ENCODE measurements at places on chromosomes 7 and 10.

DNA sequence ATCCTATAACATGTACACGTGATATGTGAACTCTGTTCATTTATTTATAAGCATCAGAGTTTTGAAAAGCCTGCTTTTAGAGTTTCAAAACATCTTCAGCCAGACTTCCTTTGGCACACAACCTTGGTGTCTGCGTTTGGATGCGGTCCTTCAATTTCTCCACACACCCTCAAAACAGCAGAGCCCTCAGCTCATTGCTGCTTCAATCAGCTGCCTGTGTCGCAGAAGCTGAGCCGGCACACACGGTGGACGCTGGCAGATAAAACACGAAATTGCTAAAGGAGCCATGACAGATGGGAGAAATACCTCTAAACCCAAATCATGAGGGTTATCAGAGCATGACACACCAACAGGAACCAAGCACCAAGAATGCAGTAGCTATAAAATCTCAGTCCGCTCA lies 396.4 kb upstream of the AKR1E2 start:
- no peak for DNase-seq

- no peak for DNase-seq
Observed at GRCh38 chr7:7595451-7595850, 28.8 kb downstream of the MIOS start.

DNA sequence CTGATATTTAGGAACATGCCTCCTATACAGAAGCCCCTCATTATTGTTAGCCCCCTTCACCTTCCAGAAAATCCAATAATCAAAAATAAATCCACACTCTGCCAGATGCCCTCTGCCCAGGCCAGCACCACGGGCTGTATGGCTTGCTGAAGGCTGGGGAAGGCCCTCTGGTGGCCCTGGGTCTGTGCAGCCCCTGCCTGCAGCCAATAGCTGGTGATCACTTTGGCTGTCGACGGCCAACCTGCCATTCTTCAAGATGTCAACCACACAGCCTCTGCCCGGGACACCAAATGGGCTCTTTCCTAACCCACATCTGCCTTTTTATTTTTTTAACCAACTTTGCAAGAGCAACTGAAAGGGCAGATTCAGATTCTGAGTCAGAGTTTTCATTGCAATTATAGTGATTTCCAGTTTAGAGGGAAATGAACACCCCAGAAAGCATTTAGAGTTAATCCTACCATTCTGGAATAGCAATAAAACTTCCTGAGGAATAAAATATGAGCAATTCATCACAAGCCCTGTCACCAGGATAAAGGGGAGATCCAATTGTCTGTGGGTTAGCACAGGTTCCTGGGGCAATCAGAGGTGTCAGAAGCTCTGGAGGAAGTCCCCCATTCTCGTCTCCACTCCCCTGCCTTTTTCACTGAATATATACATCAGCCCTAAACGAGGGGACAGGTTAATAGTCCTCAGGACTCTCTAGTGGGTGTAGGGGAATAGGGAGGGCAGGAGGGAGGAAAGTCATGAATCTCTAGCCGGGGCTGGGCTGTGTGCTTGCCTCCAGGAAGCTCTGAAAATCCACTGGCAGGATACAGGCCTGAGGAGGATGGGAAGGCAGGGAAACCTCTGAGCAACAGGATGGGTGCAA lies 211.3 kb downstream of the GRID1 start:
- DNase-seq: no peak

DNA sequence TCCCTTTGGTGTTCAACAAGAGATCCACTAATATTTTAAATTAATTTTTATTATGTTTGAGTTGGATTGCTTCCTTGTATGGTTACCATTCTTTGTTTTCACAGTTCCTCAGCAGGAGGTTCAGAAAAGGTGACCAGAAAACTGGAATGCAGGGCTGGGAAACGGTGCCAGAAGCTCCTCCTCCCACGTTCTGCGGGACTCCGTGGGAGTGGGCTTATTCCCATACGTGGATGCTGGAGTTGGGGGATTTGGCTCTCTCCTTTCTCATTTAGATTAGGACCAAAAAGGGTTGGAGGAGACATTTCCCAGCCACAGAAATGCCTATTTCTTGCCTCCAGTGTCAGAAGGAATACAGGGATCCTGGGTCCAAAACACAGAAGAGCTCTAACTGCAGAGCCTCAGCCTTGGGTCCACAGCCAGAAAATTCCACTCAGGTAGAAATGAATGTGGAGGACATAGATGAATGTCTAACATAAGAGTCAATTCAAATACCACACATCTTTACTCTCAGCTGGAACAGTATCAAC lies 56.0 kb downstream of the SORBS1 start:
- no peak for DNase-seq

- DNase-seq: no peak
Observed at GRCh38 chr7:139635526-139636302, 112.2 kb downstream of the CLEC2L start.

DNA sequence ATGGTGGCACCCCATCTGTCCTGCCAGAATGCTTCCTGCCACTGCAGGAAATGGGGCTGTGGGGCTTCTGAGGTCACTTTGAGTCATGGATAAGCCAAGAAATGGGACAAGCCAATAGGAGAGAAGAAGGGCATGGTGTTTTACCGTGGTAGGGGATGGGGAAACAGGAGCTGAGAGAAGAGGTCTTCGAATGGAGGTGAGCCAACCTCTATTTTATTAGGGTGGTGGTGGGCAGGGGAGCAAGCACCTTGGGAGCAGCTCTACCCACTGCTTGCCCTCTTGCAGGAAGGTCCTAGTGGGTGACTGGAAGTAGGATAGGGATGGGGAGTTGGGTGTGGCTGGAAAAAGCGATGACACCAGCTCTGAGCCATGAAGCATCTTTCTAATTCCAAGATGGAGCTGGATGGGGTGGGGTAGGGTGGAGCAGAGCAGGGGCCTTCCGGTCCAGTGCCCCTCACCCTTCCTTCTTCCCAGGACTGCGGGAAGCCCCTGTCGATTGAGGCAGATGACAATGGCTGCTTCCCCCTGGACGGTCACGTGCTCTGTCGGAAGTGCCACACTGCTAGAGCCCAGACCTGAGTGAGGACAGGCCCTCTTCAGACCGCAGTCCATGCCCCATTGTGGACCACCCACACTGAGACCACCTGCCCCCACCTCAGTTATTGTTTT lies 9.1 kb downstream of the ZYX start:
- no peak for DNase-seq

GRCh38 chr7:28954946-28955345 lies 3.2 kb downstream of the TRIL start:
- no peak for DNase-seq

DNA sequence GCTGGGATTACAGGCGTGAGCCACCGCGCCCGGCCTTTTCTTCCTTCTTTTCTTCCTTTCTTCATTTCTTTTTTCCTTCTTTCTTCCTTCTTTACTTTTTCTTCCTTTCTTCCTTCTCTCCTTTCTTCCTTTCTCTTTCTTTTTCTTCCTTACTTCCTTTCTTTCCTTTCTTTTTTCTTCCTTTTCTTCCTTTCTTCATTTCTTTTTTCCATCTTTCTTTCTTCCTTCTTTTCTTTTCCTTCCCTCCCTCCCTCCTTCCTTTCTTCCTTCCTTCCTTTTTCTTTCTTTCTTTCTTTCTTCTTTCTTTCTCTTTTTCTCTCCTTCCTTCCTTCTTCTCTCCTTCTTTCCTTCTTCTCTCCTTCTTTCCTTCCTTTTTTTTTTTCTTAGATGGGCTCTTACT lies 47.0 kb upstream of the CUX1 start:
- no peak for DNase-seq

- DNase-seq: no peak
Observed at GRCh38 chr7:67525588-67525987, 529.0 kb downstream of the TYW1 start.

GRCh38 chr7:30226614-30227268 lies 57.7 kb upstream of the ZNRF2 start:
- no peak for DNase-seq

DNA sequence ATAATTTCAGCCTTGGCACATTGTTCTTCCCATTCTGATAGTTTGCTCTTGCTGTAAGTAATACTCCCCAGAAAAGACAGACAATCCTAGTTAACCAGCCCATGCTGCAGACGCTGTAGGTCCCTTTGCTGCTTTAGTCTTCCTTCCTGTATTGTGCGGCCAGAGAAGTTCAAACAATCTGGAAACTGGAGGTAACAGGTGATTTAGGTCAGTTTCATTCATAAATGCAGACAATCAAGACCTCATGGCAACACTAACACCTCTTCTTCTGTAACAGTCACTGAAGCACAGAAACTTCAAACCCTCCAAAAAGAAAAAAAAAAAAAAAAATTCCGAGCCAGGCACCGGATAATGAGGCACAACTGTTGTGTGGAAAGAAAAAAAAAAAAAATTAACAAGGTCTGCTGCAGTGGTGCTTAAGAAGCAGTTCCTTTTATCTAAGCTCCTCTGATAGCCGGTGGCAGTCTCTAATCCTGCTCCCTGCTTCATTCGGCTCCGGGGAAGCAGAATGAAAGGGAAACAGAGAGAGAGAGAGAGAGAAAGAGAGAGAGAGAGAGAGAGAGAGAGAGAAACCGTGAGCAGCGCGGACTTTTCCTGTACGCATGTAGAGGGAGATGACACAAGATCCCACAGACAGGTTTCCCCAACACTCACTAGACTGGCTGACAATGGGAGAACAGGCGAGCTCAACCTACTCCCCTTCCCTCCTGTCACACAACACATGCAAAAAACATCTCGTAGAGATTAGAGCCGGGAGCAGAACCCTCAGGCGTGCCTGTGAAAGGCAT lies at the start of gene SEMA3A:
Gene SEMA3A, minus strand, starts transcription at position 306 of the 788 bp plus-strand sequence. Its CDS starts 203 bp downstream, at position 103.
- no peak for DNase-seq

DNA sequence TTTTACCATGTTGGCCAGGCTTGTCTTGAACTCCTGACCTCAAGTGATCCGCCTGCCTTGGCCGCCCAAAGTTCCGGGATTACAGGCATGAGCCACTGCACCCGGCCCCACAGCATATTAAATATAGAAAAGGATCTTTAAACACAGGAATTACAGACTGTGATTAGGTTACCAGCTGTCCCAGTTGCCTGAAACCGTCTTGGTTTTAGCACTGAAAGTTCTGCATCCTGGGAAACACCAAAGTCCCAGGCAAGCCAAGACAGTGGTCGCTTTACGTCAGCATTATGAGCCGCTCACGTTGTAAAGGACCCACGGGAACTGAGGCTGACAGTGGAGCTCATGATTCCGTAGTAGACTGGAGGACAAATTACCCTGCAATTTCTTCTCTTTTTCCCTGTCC lies 69.0 kb upstream of the FAM180A start:
- no peak for DNase-seq

- peak; percentile 20 for DNase-seq
Observed at GRCh38 chr7:28272461-28272877, 91.9 kb upstream of the JAZF1 start.

DNA sequence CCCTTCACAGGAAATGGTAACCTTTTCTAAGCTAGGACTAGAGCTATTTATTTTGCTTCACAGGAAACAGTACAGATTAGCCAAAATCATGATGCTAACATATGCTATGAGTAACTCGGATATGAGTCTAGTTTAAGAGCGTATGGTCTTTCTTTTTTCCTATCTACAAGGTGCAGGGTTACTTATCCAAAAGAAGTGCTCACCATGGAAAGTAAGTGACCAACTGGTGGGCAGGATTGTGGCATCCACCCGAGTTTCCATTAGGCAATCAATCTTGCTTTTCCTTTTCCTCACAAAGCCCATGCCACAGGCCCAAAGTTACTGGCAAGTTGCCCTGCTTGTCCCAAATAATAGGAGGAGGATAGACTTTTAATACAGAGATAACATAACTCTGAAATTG lies 765.1 kb upstream of the POM121L12 start:
- no peak for DNase-seq

DNA sequence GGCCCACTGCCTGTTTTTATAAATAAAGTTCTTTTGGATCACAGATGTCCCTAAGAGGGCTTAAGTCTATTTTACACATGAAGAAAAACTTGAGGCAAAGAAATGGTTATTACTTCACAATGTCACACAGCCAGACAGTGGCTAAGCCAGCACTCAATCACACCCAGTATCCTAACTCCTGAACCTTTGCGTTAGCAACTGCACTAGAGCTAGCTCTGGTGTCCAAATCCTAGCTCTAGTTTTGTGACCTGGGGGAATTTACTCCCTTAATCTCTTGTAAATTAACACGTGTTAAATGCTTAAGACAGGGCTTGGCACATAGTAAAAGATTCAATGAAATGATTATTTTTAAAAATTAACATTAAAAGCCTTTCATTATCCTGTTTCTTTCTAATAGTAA lies 49.0 kb upstream of the TPK1 start:
- no peak for DNase-seq

DNA sequence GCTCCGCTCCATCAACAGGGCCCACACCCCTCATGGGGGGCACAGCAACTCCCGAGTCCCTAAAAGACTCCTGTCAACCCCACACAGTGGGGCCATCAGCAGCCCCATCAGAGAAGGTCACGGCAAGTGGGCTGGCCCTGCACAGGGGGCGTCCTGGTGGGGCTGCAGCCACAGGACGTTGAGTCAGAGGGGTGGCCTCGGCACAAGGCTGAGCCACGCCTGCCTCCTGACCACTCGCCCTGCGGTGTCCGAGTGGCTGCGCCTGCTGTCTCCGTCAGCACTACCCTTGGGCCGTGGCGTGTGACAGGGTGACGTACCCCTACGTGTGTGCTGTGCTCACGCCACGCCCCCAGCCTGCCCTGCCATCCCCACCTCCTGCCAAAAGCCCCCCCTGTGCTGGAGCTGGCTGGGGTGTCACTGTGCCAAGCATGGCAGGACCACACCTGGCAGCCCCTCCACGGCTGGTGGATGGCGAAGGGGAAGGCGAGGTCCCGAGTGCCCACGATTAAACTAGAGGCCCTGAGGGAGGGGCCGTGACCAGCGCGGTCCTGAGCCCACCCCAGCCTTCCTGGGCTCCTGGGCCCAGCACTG lies 26.0 kb upstream of the NKX6-2 start:
- peak; percentile 7 for DNase-seq

DNA sequence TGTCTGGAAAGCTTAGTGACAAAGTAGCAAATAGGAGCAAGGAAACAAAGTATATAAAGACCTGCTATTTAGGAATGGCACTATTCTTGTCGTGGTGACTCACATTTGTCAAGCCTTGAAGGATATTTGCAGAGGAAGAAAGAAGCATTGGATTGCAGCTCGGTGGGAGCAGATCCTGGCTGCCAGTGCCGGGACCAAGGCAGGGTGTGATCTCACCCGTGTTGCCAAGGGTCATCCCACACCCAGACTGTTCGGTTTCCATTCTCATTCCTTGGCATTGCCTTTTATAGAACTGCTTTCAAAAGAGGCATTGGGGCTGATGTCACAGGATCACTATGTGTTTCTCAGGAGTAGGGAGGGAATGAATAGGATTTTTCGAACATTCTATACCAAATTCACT lies 176.2 kb downstream of the GALNT17 start:
- DNase-seq: peak; percentile 22
